ENCODE measurements at places on chromosomes 12 and 14. TPM values are rescaled to one million over a fixed set of nuclear protein-coding genes. Genes with fewer than 3 reads are reported as not detected.

The RHEBL1 gene
- 3.6 TPM for polyA plus RNA-seq

The GPRC5A gene
- polyA plus RNA-seq, result not detected

The ACADS gene
- 17.7 TPM for polyA plus RNA-seq

The SVOP gene
- not detected for polyA plus RNA-seq

DNA sequence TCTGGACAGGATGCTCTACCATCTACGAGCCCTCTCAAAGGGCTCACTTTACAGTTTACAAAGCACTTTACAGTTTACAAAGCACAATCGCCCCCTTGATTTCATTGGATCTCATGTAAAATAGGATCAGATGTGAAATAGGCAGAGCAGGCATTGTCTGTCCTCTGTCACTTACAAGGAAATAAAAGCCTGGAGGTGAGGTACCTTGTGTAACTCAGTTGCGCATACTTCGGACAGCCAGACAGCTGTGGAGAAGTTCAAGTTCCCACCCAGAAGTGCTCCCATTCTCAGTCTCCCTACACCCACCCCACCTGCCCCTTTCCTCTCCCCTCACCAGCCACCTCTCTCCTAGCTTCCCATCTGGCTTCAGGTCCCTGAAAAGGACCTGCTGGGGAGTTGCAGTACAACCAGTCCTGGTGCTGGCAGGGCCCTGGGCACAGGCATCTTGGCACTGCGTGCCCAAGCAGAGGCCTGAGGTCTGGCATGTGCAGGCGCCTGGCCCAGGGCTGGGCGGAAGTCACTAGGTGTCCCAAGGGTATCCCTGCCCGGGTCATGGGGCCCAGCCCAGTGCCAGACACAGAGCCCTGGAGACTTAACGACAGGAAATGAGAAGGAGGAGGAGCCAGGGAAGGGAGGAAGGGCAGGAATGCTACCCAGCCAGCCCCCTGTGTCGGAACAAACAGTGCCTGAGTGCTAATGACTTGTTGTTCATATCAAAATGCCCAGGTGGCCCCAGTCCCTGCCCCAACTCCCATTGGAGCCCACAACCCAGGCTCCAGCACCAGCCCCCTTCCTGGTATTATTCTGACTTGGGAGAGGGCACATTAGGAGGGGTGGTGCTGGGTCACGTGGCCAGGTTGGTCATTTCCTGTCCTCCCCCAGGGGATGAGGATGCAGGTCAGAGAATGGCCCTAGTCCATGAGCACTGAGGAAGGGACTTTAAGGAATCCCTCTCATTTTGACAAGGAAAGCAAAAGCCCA, 5.4 kb downstream of the RAPGEF3 start:
- no peak for DNase-seq

DNA sequence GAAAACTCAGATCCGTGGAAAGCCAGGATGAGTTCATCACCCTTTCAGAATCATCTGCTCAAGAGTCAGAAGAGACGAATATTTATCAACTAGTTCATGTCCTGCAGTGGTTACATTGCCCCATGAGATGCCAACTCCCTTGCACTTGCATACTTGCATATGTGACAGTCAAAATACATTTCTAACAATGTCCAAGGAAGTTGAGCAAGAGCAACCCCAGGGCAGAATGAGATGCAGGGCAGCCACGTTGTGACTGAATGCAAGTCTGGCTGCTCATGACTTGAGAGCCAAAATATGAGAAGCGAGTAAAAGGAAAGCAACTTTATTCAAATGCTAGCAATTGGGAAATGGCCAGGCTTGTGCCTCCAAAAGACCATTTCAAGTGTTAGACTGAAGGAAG, 23.6 kb upstream of the UTP20 start:
- no peak for DNase-seq

The DAO gene
- not detected for polyA plus RNA-seq

DNA sequence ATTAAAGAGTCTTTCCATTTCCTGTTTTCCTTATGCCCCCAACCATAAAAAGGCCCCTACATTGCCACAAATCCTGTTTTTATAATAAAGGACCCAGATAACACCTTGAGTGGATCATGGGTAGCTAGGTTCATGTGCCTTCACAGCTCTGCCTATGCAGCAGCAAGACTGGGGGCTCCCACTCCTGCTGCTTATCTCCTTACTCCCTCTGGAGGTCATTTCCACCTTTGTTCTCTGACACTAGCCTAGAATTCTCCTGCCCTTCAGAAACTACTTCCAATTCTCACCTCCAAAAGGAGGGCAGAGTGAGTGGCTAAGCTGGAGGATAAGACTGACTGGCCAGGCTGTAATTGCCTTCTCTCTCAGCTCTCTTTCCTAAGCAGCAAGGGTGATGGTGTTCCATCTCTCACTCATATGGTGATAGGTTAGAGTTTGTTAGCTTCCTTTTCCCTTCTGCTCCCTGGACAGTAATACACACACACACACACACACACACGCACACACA, 20.0 kb upstream of the STAC3 start:
- no peak for DNase-seq

DNA sequence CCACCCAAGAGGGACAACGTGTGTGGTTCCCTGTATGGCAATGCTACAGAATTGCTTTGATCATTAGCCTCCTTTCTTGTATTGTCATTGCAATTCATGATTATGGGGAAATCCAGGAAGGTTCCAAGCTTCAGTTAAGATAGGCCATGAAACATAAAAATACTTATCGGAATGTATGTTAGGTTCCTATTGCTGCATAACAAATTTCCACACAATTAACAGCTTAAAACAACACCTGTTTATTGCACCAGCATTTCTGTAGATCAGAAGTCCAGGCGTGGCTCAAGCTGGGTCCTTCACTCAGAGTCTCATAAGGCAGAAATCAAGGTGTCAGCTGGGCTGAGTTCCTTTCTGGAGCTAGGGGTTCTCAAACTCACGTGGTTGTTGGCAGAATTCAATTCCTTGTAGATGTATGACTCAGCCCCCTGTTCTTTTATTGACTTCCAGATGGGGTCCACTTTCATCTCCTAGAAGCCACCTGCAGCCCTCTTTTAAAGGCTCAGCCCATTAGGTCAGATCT, 365.6 kb upstream of the TMPO start:
- DNase-seq, result no peak

DNA sequence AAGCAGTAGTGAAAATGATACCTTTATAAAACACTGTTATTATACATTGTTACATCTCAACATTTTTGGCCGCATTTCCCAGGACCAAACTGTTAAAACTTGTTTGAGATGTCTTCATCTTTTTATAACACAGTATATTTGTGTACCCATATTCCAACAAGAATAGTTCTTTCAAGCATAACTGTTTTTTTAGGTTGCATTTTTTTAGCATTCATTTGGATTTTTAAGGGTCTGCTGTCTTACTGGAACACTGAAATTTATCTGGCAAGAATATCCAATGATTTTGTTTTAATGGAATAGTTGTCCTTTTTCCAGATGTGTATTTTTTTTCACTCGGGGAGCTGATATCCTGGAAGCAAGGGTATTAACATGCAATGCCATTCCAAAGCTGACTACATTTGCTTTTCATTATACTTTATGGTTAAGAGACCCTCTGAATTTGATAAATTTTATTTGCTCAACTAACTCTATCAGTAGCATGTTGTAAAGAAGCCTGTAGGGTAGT, 8.9 kb upstream of the NAV3 start:
- DNase-seq, result no peak

DNA sequence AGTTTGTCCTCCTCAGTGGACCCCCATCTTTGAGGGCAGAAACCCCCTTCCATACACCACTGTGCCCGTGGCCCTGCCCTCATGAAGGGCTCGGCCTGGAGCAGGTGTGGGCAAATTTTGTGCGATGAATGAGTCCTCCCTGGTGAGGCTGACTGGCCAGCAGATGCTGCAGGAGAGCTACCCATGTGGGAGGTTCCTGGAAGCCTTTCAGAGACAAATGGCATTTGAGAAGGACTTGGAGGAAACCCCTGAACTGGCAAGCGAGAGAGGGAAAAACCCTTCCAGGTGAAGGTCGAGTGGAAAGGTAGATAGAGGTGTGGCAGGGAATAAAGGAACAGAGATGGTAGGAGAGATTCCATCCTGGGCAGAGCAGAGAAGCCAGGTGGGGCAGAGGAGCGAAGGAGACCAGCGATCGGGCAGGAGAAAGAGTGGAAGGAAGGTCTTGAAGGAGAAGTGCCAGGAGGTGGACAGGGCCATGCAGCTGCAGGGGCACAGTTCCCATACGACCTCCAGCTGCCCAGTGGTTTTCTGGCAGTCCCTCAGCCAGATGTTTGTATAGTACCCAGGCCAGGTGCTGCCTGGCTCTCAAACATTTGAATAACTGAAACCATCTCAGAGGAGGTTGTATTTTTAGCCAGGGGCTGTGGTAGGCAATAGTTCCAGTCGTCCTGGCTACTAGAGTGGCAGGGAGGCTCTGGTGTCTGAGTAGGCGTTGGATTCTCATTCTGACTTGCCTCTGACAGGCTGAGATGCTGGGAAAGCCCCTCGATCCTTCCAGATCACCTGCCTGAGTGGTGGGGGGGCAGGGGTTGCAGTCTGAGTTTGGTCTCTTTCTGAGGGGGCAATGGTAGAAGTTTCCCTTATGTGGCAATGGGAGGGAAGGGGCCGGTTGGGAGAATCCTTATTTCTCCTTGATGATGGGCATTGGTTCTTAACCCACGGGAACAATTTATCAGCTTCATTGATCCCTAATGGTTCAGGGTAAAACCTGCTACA, 40.1 kb downstream of the FBXL14 start:
- DNase-seq, result no peak

DNA sequence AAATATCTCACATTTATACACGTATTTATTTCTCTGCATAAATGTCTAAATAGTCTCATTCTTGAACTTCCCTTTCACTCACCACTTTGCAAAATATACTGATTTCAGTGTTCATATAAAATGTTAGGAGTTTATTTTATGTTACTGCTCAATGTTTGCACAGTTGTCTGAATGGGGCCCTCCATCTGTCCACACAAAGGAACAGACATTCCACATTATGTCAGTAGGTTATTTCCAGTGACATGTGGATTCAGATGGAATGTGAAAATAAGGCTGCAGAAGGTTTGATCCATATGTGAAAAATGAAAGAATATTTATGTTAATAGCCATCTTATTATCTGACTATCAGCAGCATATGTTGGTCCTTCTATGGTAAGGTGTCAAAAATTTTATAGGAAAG, 994.4 kb upstream of the SEL1L start:
- no peak for DNase-seq

DNA sequence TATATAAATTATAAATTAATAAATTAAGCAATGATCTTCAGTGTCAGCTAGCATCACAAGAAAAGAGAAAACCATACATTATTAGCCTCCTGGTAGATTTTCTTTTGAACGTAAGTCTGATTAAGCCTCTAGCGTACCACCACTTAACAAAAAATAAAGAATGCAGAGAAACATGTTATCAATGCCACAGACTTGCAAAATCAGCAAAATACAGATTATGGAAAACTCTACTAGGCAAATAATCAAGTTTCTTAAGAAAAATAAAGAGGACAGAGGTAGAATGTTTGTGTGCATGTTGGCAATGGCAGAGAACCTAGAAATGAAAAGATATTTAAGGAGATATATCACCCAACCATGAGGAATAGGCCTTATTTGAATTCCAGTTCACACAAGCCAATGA, 8.4 kb upstream of the SRRM4 start:
- no peak for DNase-seq

DNA sequence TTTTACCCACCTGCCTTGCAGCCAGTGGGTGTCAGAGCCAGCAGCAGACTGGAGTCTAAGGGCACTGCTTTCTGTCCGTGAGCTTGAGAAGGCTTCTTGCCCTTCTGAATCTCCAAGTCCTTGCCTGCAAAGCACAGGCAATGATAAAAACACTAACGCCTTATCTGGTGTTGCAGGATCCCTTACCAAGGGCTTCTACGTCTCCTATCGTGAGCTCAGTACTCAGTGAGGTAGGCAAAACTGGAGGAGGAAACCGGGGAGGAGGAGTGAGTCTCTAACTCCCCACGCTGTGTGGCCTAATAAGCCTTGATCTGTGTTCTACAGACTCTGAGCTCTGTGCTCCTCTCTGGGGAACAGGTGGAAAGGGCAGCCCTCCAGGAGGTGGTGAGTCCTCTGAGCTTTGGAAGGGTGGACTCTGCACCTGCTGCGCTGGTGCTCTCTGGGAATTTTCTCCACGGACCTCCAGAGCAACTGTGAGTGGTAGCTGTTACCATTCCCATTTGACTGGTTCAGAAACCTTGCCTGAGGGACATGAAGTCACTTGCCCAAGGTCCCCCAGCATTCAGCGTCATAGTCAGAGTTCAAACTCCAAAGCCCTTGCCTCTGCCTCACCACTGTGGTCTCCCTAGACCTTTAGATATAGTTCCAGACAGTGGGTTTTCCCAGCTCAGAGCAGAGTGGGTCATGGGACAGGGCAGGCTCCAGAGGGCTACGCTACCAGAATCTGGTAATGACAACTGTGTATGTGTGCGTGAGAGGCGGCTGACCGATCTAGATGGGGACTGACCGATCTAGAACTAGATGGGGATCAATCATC, 7.0 kb upstream of the MARK3 start:
- DNase-seq, result no peak

DNA sequence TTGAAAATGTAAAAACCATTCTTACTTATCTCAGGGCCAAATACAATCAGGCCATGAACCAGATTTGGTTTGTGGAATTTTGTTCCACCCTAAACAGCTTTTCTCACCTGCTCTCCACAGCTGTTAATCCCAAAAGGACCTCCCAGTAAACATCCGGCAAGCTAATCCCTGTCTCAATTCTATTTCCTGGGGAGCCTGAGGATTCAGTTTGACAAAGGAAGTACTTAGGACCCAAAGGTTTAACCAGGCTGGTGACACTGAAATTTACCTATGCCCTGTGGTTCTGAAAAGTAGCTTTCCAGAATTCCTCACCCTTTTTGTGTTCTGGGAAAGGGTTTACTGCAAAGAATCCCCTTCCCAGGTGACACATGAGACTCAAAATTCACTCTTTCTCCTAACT, 15.0 kb downstream of the CAPZA3 start:
- DNase-seq, result no peak

DNA sequence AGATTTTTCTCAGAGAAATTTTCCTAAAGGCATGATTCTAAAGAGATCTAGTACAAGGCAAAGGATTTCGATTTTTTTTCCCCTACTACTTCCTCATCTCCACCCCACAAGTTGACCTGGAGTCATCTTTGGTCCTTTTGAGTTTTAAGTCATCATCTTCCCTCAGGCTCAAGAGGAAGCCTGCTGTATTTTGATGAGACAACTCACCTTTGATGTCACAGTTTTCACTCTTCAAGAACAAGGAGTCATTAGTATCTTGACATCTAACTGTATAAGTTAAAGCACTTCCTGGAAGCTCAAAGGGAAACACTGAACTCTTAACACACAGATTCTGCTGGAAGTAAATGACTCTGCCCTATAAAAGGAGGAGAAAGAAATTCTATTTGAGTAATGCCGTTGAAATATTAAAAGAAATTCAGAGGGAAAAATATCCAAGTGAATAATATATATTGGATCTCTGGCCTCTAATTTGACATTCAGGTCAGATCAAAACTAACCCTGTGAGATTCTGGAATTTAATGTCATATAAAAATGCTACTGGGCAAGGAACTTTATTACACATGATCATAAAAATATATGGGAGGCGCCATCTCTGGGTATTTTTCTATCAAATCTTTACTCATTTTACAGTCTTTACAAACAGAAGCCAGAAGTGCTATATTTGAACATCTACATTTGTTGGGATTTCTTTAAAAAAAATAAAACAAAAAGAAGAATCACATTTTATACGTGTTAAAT, 435.0 kb downstream of the NRXN3 start:
- no peak for DNase-seq

GRCh38 chr12:66932126-66932525, 253.2 kb upstream of the GRIP1 start:
- no peak for DNase-seq
